ENCODE measurements at places on chromosomes 12 and 14. TPM values are rescaled to one million over a fixed set of nuclear protein-coding genes. Genes with fewer than 3 reads are reported as not detected.

GRCh38 chr14:63435838-63436237 lies 107.3 kb downstream of the PPP2R5E start:
- peak; percentile 50 for DNase-seq
- peaks cover 18% of the 10 kb centered on the region for H3K4me1 ChIP-seq
- no peaks in the 10 kb centered on the region for H3K27me3 ChIP-seq

DNA sequence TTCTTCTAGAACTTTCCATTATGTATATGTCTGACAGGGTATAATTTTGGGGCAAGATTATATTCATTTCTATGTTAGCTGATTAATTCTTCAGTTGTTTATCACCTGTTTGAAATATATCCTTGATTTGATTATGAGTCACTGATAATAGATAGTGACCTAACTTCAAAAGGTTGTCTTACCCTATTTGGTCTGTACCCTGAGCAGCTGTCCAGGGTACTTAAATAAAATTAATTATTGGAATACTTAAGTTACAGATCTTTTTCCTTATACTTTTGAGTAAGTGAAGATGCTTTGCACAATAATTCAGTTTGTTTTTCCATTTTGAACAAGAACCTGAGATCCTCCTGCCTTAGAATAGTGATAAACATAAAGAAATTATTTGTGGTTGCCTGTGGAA lies 13.2 kb upstream of the NPAS3 start:
- no peaks in the 10 kb centered on the region for H3K4me1 ChIP-seq
- no peak for DNase-seq
- no peaks in the 10 kb centered on the region for H3K27me3 ChIP-seq

GRCh38 chr14:65403231-65403630 lies 9.3 kb upstream of the FUT8 start:
- no peaks in the 10 kb centered on the region for H3K4me1 ChIP-seq
- no peaks in the 10 kb centered on the region for H3K36me3 ChIP-seq
- H3K27ac ChIP-seq: no peak overlapping the region
- peak; percentile 55 for DNase-seq

DNA sequence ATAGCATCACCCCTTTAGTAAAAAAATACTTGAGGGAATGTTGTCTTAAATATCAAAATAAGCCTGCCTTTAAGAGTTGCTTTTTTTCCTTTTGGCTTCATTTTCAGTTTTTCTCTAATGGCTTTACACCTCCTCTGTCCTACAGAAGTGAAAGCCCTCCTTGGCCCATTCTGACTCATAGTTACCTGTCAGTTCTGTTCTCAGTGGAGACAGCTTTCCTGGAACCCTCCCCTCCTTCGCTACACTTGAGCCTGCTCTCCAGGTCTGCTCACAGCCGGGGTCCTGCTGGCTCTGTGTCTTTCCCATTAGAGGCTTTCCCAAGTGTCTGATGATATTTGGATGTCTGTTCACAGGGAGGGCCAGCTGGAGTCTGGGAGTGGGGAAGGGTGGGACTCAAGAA lies 84.0 kb downstream of the PELI2 start:
- peaks cover 15% of the 10 kb centered on the region for H3K4me1 ChIP-seq
- H3K27me3 ChIP-seq: no peaks in the 10 kb centered on the region
- no peak overlapping the region for H3K4me3 ChIP-seq
- H3K36me3 ChIP-seq: no peaks in the 10 kb centered on the region

GRCh38 chr12:3655328-3655900 lies 97.5 kb downstream of the CRACR2A start:
- H3K36me3 ChIP-seq: no peaks in the 10 kb centered on the region
- no peaks in the 10 kb centered on the region for H3K4me1 ChIP-seq
- DNase-seq: no peak
- no peak overlapping the region for H3K4me3 ChIP-seq

DNA sequence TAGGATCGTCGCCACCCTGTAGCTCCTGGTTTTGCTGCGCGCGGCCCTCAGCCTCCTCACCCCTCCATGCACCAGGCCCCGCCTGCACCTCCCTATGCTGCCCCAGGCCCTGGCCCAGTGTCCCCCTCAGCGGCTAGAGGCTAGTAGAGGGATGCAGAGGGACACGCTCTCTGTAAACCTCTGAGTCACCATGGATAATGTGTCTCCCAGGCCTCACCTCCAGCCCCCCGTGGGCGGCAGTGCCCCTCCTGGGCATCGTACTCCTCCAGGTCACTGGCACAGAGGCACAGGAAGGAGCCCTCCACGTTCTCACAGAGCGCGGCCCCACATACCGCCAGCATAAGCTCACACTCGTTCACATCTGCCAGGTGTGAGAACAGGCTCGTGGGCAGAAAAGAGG lies 12.3 kb downstream of the ISCA2 start:
- H3K36me3 ChIP-seq: peaks cover 68% of the 10 kb centered on the region
- H3K27ac ChIP-seq: no peak overlapping the region
- peaks cover 7% of the 10 kb centered on the region for H3K4me1 ChIP-seq

DNA sequence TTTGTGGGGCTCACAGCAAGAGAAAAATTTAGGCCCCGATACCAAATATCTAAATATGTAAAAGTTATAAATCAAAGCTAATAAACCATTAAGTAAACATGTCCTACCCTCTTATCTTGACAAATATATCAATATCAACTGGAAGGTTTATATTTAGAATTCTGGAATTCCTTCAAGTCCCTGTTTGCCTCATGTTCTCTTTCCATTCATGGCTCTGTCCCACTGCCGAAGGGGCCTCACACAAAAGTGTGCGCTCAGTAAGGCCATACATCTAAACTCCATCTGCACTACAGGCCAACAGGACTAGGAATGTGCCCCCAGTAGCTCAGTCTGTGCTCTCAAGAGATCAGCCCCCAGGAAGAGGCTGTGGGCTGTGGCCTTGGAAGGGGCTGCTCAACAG lies 10.6 kb upstream of the ATP5MC2 start:
- no peak for DNase-seq
- H3K27ac ChIP-seq: no peak overlapping the region
- no peaks in the 10 kb centered on the region for H3K4me1 ChIP-seq
- peaks cover 2% of the 10 kb centered on the region for H3K27me3 ChIP-seq
- no peaks in the 10 kb centered on the region for H3K36me3 ChIP-seq
- no peak overlapping the region for H3K4me3 ChIP-seq

- H3K4me3 ChIP-seq: no peak overlapping the region
- H3K36me3 ChIP-seq: no peaks in the 10 kb centered on the region
These were observed 2.5 kb upstream of the RNASE13 start for GRCh38 chr14:21037156-21037555.

DNA sequence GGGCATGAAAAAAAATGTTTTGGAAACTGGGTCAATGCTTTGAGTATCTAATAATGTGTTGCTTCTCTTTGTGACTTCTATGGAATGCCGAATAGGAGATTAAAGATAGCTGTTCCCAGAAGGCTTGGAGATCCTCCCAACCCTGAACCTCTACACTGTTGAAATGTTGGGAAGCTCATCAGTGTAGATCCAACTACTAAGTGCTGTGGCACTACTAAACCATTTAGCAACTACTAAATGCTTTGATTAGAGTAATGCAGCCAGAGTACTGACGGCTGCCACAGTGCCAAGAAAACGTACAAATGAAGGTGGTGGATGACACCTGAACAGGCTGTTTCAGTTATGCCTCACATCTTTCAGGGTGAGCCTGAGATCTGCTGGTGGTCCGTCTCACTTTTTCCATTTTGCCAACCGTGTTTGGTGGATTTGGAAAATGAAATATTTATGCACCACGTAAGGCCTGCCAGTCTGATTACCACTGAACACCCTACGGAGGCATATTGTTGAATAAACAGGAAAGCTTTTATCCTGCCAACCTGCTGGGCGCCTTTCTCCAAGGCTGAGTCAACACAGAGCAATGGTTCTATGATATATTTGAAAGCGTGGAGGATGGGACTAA lies 938.0 kb upstream of the FLRT2 start:
- H3K27me3 ChIP-seq: no peaks in the 10 kb centered on the region
- H3K4me1 ChIP-seq: no peaks in the 10 kb centered on the region
- no peak for DNase-seq
- no peak overlapping the region for H3K4me3 ChIP-seq
- H3K36me3 ChIP-seq: no peaks in the 10 kb centered on the region

DNA sequence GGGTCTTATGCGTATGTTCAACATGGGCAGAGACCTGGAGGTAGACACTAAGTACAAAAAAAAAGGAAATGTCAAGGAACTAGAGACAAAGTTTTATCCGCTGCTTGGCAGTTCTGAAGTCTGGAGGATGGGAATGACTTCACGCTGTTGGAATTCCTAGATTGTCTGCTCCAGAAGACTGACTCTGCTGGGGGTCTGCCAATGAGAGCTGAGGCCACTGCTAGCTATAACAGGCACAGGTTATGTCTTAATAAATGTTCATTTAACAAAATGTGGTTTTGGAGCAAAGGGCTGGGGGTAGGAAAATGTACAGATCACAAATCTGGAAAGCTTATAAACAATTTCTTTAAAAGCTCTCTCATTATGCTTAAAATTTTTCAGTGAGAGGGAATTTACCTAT lies 5.9 kb downstream of the RNASE8 start:
- no peak overlapping the region for H3K27ac ChIP-seq
- H3K27me3 ChIP-seq: peaks cover 8% of the 10 kb centered on the region
- DNase-seq: peak; percentile 66
- no peak overlapping the region for H3K4me3 ChIP-seq

- no peak overlapping the region for H3K4me3 ChIP-seq
- H3K36me3 ChIP-seq: no peaks in the 10 kb centered on the region
- no peak for DNase-seq
These were observed 27.0 kb downstream of the DHRS2 start for GRCh38 chr14:23663127-23663526.

DNA sequence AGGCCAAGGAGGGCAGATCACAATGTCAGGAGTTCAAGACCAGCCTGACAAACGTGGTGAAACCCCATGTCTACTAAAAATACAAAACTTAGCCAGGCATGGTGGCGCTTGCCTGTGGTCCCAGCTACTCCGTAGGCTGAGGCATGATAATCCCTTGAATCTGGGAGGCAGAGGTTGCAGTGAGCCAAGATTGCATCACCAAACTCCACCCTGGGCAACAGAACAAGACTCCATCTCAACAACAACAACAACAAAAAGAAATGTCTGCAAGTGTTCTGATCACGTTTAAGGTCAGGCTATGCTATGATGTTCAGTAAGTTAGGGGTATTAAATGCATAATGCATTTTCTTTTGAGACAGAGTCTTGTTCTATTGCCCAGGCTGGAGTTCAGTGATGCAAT lies 6.7 kb upstream of the PLD4 start:
- H3K4me1 ChIP-seq: no peaks in the 10 kb centered on the region
- no peak overlapping the region for H3K27ac ChIP-seq
- DNase-seq: no peak
- H3K4me3 ChIP-seq: no peak overlapping the region
- no peaks in the 10 kb centered on the region for H3K36me3 ChIP-seq
- peaks cover 7% of the 10 kb centered on the region for H3K27me3 ChIP-seq

- H3K4me1 ChIP-seq: peaks cover 2% of the 10 kb centered on the region
- H3K4me3 ChIP-seq: no peak overlapping the region
These were observed 43.9 kb downstream of the IL31 start for GRCh38 chr12:122130150-122130549.

GRCh38 chr14:92302481-92302880 lies 20.5 kb upstream of the SLC24A4 start:
- H3K27me3 ChIP-seq: peaks cover 3% of the 10 kb centered on the region
- no peaks in the 10 kb centered on the region for H3K36me3 ChIP-seq
- no peak for DNase-seq

DNA sequence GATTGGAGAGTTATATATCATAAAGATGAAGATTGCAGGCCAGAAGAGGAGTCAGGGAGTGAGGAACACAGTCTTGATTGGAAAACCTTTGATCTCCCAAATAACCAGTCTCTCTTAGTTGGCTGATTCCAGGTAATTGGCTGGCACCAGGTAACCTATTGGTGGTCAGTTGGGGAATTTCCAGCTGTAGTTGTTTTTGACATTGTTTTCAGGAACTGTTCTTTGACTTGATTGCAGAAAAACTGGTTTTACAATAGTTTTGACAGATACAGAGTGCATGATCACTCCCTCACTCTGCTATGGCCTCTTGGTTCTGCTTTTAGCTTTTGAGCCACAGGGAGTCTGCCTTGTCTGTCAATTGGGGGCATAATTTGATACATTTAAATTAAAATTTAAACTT lies 71.6 kb downstream of the ZNF641 start:
- peaks cover 2% of the 10 kb centered on the region for H3K27me3 ChIP-seq
- no peaks in the 10 kb centered on the region for H3K4me1 ChIP-seq
- no peaks in the 10 kb centered on the region for H3K36me3 ChIP-seq
- no peak for DNase-seq
- no peak overlapping the region for H3K4me3 ChIP-seq
- no peak overlapping the region for H3K27ac ChIP-seq

The NFATC4 gene
- total RNA-seq: 59.9 TPM

The TSPAN8 gene
- under 0.01 TPM for total RNA-seq

The SSTR1 gene
- 3.0 TPM for total RNA-seq

The TPH2 gene
- not detected for total RNA-seq

The LAG3 gene
- 0.26 TPM for total RNA-seq

The PLEKHG7 gene
- total RNA-seq: not detected

The LRFN5 gene
- total RNA-seq: 3.6 TPM

The SIX1 gene
- 1.8 TPM for total RNA-seq

The PPFIA2 gene
- total RNA-seq: 2.1 TPM

The DEPDC4 gene
- total RNA-seq: 1.2 TPM

The LRP1-AS gene
- total RNA-seq: not detected

All from fibroblast of lung (primary cell).